Fibroblast of villous mesenchyme (primary cell): ENCODE measurements at places on chromosomes 4 and X. TPM values are rescaled to one million over a fixed set of nuclear protein-coding genes. Genes with fewer than 3 reads are reported as not detected.

Gene TMLHE
- 17.7 and 20.3 TPM in 2 replicates for total RNA-seq

Gene AASDH
- 12.2 and 25.5 TPM in 2 replicates for total RNA-seq

- DNase-seq, result no peak
Observed at GRCh38 chr4:173767650-173768049, 237.6 kb upstream of the HAND2 start.

DNA sequence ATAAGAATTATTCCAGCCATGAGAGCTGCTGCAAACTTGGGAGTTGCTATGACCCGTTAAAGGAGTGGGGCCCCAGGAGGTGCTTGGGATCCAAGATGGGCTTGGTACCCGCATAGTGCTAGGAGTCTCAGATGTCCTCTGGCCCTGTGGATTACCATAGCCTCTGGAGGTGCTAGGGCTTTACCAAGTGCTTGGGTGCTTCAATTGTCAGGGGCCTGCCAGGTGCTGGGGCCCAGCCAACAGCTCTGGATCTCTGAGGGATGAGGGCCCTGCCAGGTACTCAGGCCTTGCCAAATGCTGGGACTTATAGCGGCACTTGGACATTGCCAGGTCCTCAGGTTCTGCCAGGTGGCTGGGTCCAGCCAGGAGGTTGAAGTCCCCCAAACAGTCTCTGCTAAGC, 32.0 kb upstream of the USP51 start:
- DNase-seq, result no peak

DNA sequence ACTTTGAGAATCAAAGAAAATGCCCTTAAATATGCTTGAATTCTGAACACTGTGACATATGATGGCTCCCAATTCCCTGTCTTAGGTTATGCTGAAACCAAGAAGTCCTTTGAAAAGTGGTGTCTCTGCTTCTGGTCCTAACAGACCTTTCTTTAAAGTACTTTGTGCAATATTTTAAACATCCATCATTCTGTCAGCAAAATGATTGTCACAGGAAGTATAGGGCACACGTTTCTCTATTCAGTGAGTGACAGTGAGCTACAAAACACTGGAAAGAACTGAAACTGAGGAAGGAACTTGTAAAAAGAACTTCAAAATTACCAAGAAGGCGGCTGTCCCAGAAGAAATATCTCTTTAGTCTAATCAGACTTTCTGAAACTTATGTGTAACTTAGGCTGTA, 12.2 kb upstream of the NUP54 start:
- DNase-seq, result no peak

DNA sequence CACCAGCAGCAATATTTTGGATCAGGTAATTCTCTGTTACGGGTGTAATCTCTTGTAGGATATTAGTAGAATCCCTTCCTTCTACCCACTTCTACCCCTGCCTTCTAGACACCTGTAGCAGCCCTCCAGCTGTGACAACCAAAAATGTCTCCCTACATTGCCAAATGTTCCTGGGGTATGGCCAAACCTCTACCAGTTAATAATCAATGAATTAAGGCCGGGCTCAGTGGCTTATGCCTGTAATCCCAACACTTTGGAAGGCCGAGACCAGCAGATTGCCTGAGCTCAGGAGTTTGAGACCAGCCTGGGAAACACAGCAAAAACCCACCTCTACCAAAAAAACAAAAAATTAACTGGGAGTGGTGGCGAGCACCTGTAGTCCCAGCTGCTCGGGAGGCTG, 9.9 kb downstream of the MAML3 start:
- DNase-seq, result no peak

DNA sequence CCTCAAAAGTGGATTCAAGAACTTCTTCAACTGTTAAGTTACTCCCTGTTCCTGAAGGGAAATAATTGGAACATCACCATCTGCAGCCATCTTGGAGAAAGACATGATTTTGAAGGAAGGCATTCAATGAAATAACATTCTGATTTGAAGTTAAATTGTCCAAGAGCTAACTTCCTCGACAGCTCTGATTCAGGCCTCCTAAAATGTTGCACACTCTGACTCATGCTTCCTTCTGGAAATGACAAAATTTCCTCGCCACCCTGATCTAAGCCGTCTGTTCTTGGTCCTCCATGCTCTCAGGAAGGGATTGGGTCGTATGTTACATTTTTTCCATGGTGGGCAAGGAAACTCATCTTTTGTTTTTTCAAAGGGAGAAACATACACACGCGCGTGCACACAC, 496.9 kb upstream of the DIPK2B start:
- peak; percentile 39 for DNase-seq
